ENCODE measurements at places on chromosomes 7 and 10. TPM values are rescaled to one million over a fixed set of nuclear protein-coding genes. Genes with fewer than 3 reads are reported as not detected.

DNA sequence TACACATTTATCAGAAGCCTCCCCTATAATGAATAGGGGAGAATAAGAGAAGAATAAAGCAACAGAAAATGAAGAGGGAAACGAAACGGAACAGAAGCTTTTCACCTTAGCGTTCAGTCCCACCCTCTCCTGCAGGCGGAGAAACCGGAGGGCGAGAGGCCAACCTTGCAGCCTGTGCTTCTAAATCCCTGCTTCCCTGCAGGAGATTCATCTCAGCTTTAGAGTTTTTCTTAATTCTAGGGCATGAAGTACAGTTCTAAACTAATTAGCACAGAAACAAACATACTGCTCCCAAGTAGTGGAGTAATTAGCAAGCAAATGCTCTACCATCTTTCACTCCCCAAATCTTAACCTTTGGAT lies 107.2 kb downstream of the CUBN start:
- no peaks in the 10 kb centered on the region for H3K27me3 ChIP-seq
- no peaks in the 10 kb centered on the region for H3K4me1 ChIP-seq

Gene CLDN3
- total RNA-seq = 16.9 TPM

DNA sequence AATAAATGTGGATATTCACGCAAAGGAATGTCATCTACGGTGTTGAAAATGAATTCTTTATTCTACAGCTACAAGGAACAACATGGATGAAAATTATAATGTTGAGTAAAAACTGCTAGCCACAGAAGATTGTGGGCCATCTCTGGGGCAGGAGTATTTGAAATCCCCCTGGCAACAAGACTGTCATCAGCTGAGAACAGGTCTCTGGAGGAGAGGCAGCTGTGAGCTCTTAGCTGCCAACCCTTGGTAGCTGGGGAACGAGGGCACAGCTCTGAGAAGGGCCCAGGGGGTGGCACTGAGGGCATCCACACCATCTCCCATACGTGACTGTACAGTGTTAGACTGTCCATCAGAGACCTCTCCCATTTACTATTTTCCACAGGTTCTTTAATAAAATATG lies 340.1 kb upstream of the MGMT start:
- H3K4me1 ChIP-seq = no peaks in the 10 kb centered on the region
- peaks cover 4% of the 10 kb centered on the region for H3K36me3 ChIP-seq

GRCh38 chr7:130290745-130291144 lies 2.2 kb upstream of the CPA4 start:
- H3K27me3 ChIP-seq = no peaks in the 10 kb centered on the region
- H3K4me3 ChIP-seq = no peak overlapping the region
- no peak overlapping the region for H3K27ac ChIP-seq
- H3K36me3 ChIP-seq = no peaks in the 10 kb centered on the region
- H3K4me1 ChIP-seq = no peaks in the 10 kb centered on the region

DNA sequence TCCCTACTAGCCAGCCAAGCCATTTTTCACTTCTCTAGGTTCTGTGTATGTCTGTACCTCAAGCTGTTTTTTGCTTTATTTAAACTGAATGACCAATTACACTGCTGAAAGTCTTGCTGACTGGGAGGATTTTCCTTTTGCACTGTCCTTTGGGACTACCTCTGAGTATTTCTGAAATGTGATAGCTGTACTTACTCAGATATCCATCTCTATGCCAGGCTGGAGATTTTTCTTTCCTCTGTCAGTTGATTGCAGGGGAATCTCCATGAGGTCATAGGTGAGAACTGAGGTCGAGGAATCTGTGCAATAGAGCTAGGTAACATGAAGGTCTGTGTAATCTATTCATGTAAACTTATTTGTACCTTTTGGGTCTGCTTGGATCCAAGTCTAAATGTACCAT lies 38.9 kb upstream of the ANKRD1 start:
- no peak for DNase-seq
- no peak overlapping the region for H3K4me3 ChIP-seq
- no peaks in the 10 kb centered on the region for H3K4me1 ChIP-seq
- H3K36me3 ChIP-seq = no peaks in the 10 kb centered on the region
- H3K27ac ChIP-seq = no peak overlapping the region

Gene PKD2L1
- 0.20 TPM for total RNA-seq

Gene GHRHR
- 5.9 TPM for total RNA-seq

DNA sequence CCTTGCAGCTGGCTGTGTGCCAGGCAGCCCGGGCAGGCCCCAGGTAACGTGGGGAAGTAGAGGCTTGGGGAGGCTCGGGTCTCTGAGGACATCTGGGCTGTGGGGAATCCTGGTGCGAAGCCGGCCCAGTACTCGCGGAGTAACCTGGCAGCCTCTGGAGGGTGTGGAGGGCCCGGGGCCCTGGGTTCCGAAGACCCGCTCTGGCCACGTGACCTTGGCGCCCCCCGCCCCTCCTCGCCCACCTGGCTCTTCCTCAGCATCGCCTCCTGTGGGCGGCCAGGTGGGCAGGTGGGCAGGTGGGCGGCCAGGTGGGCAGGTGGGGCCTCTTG lies 143.1 kb downstream of the WDR37 start:
- no peaks in the 10 kb centered on the region for H3K36me3 ChIP-seq
- no peaks in the 10 kb centered on the region for H3K27me3 ChIP-seq

DNA sequence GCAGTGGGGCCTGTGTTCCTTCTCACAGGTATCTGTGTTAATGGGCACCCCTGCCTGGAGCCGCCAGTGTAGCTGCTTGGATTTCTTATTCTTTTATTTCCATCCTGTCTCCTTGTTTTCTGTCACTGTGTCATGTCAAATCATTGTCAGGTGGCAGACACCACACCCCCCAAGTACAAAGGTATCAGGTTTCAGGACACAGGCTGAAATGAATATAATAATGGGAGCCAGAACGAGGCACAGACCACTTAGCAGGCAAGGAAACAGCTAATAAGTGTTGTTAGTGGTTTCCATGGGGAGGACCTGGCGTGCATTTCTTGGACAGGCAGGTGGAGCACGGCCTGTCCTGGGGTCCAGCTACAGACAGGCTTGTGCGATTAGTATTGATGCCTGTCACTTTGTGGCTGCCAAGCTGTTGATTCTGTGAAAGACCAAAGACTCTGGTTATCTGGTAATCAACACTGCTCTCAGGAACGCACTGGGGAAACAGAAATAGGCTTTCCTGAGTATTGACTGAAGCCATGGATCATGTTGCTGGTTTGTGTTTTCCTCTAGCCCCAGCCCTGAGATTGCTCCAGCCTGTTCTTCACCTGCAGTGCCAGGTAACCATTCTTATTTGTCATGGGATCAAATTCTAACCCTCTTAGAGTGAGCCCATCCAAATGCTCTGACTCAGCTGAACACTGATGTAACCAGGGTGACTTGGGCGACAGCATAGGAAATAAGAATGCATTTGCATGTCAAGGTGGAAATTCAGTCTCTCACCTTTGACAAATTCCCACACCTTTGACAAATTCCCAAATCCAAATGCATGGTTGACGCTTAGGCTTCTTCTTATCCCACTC lies 1002.0 kb downstream of the LRMDA start:
- H3K4me3 ChIP-seq = no peak overlapping the region
- peaks cover 11% of the 10 kb centered on the region for H3K4me1 ChIP-seq
- H3K36me3 ChIP-seq = no peaks in the 10 kb centered on the region
- no peak for DNase-seq

DNA sequence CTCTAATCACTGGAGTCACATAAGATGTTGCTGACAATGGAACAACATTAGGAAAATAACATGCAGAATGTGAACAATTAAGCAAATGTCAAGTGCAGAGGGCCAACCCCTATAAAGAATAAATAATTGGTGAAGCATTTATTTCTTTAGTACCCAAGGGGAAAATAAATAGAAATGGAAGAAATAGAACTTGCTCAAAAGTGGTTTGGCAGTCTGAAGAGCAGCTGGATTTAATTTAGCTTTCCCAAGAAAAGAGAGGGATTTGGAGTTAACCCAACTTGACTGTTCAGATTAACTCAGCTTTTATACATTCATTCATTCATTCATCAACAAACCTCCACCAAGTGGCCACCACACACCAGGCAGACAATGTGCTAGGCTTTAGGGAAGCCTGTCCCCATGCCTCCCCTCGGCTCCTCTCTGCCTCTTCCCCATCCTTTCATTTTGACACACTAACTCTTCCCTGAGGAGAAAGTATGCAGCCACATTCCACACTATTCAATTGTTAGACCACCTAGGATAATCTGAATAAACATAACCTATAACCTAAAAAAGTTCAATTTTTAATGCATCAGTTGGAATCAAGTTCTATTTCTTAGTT lies 295.5 kb downstream of the AHR start:
- DNase-seq = no peak
- H3K27ac ChIP-seq = no peak overlapping the region
- no peaks in the 10 kb centered on the region for H3K27me3 ChIP-seq
- no peaks in the 10 kb centered on the region for H3K4me1 ChIP-seq
- no peak overlapping the region for H3K4me3 ChIP-seq

- no peaks in the 10 kb centered on the region for H3K27me3 ChIP-seq
- no peak overlapping the region for H3K27ac ChIP-seq
- H3K36me3 ChIP-seq = peaks cover 20% of the 10 kb centered on the region
- peak overlapping the region; percentile 87 for H3K4me3 ChIP-seq
- H3K4me1 ChIP-seq = peaks cover 2% of the 10 kb centered on the region
- no peak for DNase-seq
Observed at GRCh38 chr10:72276013-72276387, 2.3 kb downstream of the DDIT4 start.

DNA sequence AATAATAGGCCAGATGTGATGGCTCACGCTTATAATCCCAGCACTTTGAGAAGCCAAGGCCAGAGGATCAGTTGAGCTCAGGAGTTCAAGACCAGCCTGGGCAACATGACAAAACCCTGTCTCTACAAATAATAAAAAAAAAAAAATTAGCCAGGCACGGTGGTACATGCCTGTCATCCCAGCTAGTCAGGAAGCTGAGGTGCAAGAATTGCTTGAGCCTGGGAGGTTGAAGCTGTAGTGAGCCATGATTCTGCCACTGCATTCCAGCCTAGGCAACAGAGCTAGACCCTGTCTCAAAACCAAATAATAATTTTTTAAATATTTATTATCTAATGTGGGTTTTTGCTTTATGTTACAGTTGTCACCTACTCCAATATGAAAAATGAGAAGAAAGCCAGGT lies 178.9 kb downstream of the ADK start:
- H3K27ac ChIP-seq = no peak overlapping the region
- no peaks in the 10 kb centered on the region for H3K27me3 ChIP-seq
- no peak overlapping the region for H3K4me3 ChIP-seq
- no peak for DNase-seq
- peaks cover 4% of the 10 kb centered on the region for H3K36me3 ChIP-seq

- peaks cover 12% of the 10 kb centered on the region for H3K36me3 ChIP-seq
- no peak for DNase-seq
- no peak overlapping the region for H3K4me3 ChIP-seq
Observed at GRCh38 chr7:85734823-85735222, 548.0 kb upstream of the SEMA3D start.

Gene FEZF1
- total RNA-seq = 41.5 TPM

Gene NPC1L1
- total RNA-seq = 0.07 TPM

Gene HOXA3
- total RNA-seq = not detected

Gene CYP3A7
- total RNA-seq = not detected

Gene CCAR1
- 113 TPM for total RNA-seq

DNA sequence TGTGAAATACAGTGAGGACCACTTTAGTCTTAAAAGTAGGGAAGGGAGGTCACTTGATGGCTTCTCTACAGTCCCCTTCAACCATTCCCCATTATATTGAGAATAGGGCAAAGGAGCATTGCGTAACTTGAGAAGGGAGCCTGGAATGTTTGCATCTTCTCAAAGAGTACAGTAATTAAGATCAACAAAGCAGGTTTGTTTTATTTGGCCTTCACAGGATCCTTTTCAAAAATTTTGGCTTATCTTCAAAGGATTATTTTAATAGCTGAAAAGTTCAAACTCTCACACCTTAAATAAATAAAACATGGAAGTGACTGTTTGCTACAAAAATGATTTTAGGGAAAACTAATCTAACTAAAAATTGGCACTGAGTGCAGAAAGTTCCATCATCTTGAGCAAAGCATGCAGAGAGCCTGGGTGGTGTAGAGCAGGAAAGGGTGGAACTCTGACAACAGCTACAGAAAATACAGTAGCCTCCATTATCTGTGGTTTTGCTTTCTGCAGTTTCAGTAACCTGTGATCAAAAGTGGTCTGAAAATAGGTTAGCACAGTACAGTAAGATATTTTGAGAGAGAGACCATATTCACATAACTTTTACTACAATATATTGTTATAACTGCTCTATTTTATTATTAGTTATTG lies 214.0 kb downstream of the MDFIC start:
- H3K27me3 ChIP-seq = no peaks in the 10 kb centered on the region
- H3K36me3 ChIP-seq = no peaks in the 10 kb centered on the region
- peaks cover 1% of the 10 kb centered on the region for H3K4me1 ChIP-seq
- DNase-seq = no peak
- H3K4me3 ChIP-seq = no peak overlapping the region

Gene SEC31B
- 6.6 TPM for total RNA-seq

DNA sequence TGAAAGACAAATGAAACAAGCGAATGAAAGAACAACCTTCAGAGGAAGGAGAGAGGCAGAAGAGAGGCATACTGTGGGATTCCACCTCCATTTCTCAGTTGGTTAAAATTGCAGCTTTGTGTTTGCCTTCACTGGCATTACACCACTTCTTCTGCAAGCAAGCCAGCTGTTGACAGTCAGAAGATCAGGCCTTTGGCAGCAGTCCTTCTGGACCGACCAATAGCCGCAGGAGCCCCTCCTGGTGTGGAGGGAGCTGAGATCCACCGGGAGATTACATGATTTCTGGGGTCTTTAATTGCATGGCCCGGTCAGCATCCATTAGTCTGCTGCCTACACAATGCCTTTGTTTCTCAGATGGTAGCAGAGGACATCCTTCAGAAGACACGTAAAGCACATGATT lies 206.7 kb downstream of the ADAM12 start:
- H3K36me3 ChIP-seq = no peaks in the 10 kb centered on the region
- no peaks in the 10 kb centered on the region for H3K4me1 ChIP-seq
- H3K4me3 ChIP-seq = no peak overlapping the region
- DNase-seq = no peak
- H3K27me3 ChIP-seq = no peaks in the 10 kb centered on the region

Gene PNLIPRP3
- not detected for total RNA-seq

DNA sequence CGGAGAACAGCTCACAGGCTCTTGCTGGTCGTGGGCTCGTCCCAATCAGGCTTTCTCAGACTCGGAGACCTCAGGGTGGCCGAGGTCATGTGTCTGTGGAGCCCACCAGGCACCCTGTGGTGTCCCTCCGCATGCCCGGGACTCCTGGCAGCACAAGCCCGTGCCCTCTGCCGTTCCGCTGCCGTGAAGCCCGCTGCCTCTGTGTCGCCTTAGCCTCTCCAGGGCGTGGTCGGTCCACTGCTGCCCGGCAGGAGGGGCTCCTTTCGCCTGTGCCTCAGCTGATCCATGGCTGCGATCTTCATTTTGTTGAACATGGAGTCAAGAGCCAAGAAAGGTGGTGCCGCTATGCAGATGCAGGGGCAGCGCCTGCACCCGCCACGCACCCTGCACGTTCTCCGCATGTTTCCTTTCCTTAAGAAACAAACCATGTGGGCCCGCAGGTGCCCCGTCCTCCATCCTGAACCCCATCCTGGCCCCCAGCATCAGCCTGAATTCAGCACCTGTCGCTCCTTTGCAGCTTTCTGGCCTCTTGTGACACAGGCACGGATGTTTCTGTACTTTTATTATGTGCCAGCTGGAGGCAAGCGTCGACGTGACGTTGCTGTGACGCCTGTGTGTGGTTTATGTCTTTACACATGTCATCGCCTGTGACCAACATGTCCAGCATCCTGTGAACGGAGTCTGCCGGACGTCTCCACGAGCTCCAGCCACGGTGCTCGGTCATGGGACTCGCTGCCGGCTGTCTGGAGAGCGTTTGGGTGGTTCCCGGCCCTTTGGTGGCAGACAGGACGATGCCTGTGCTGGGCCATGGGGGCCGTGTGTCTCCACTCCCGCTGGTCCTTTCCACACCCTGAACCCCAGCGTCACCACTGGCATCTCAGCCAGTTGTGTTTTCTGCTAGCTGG lies 69.9 kb downstream of the NKX6-2 start:
- no peaks in the 10 kb centered on the region for H3K27me3 ChIP-seq
- H3K36me3 ChIP-seq = no peaks in the 10 kb centered on the region
- H3K27ac ChIP-seq = no peak overlapping the region
- no peak overlapping the region for H3K4me3 ChIP-seq
- DNase-seq = no peak
- no peaks in the 10 kb centered on the region for H3K4me1 ChIP-seq

All from H9 (cell line).